ENCODE measurements at places on chromosomes 7 and 10.

DNA sequence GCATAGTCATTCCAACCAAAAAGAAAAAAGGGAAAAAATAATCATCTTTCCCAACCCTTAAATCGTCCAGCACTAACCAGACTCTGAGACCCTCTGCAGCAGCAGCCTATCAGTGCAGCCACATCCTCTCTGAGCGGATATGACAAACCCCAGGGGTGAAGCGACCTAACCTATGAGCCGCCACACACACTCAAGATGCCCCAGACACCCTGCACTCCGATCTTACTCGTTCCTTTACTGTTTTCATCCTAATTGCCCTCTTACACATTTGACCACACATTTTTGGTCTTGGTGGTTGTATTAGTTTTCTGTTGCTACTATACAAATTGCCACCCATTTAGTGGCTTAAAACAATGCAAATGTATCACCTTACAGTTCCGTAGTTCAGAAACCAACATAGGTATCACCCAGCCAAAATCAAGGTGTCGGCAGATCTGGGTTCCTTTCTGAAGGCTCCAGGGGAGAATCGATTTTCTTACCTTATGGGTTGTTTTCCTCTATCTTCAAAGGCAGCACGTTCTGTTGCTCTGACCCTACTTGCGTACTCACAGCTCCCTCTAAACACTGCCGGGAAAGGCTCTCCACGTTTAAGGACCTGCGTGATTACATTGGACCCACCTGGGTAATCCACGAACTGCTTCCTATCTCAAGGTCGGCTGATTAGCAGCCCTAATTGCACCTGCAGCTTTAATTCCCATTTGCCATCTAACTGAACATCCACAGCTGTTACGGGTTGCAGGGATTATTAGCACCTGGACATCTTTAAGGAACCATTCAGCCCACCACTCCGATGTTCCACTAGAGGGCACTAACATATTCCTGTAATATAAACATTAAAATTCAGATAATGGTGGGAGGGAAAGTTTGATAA is 37.3 kb upstream of the PRSS1 start:
- DNase-seq, result peak; percentile 18

GRCh38 chr10:4819707-4820106 is 6.3 kb upstream of the AKR1E2 start:
- DNase-seq, result no peak

- no peak for DNase-seq
These were observed 215.0 kb upstream of the DKK1 start for GRCh38 chr10:52099026-52099600.

DNA sequence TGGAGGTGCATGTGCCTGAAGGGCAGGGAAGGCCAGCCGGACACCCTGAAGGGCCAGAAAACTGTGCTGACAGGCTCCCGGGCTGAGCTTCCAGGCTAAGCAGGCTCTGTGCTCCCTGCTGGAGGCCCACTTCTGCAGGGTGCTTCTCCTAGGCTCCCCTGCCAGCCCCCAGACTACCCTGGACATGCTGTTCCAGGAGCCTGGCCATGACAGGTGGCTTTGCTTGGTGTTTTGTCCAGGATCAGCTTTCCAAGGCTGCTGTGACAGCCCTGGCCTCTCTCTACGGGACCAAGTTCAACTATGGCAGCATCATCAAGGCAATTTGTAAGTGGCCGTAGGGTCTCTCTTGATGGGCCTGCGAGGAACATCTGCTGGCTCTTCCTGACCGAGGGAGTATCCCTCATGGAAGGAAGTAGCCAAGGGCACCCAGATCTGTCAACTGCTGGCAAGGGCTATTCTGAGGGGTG is 5.3 kb downstream of the CPA1 start:
- DNase-seq, result no peak

- no peak for DNase-seq
These were observed 32.2 kb upstream of the ZNF438 start for GRCh38 chr10:31063841-31064240.

DNA sequence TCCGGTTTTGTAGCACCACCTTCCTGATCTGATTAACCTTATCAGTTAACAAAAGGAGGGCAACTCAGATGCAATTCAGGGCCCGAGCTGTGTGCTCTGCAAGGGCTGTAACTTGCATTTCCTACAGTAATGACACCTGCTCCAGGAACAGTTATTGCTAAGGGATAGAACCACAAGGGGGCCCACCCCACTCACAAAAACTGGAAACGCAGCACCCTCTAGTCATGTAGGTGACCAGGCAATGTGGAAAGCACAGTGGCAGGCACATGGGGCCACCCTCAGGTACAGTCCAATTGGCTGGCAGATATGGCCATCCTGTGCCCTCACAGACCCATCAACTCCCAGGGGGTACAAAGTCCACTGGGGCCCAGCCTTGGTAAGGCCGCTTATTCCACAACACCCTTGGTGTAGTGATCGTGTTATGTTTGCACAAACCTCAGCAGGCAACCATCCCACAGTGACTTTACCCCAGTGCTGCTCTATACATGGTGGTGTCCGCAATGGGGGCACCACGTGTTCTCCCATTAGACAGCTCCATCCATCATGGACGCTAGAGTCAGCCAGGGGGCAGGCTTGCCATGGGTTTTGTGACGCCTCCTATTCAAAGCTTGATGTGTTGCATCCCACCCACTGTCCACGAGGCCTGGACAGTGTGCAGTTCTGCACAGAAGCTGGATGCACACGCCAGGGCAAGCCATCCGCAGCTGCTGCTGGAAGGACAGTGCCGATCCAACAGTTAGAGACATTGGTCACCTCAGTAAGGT is 9.4 kb downstream of the RNF133 start:
- DNase-seq, result no peak

- no peak for DNase-seq
These were observed 36.1 kb downstream of the PPP1R3C start for GRCh38 chr10:91596825-91597196.

DNA sequence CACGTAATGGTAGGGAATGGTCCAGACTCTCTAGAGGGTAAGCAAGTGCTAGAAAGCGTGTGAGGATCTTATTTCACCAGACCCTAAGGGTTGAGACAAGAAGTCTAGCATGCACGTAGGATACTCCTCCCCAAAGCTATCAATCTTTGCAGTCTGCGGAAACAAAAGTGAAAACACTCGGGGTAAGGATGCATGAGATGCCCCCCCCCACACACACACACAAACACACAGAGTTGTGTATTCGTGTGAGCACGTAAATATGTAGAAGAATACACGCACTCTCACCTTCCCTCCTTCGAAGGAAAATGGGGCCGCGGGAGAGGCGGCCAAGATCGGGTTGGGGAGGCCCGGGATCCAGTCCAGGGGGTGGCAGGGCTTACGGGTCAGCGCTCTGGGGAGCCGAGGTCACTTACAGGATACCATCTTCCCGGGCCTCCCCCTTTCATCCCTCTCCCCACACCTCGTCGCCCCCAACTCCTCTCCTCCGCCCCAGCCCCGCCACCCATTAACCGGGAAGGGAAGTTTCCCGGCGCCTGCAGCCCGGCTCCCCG is 455 bp downstream of the CUL2 start:
- DNase-seq, result no peak

DNA sequence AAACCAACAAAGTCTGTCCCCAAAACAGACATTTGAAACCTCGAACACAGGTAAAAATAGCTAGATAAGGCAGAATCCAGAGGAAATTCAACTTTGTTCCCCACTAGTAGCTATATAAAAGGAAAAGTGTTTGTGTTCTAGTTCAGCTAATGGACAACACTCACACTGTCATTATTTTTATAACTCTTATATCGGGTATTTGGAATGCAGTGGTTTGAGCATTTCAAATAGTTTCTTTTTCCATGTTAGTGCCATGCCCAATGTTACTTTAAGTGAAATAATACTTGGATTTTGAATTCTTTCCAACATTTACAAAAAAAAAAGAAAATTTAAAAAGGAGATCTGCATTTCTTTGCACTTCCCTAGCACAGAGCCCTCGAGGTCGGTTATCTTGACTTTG is 213.6 kb downstream of the DOCK4 start:
- DNase-seq, result no peak

GRCh38 chr10:3881622-3882021 is 96.6 kb upstream of the KLF6 start:
- DNase-seq, result no peak

DNA sequence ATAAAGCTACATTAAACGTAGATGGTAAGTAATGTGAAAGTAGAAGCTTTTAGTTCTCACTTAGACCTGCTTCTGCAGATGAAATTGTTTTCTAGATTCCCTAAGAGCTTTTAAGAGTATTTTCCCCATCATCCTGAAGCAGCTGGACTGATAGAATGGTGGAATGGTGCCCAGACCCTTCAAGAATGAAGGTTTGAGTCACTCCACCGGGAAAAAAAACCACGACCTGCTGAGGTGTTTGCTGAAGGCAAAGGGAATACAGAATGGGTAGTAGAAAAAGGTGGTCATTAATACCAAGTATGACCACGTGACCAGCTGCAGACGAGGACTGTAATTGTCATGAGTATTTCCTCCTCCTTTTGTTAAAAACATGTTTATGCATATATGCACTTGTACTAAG is 79.2 kb upstream of the PTPRZ1 start:
- no peak for DNase-seq

GRCh38 chr10:102208311-102209035 is 17.6 kb upstream of the ELOVL3 start:
- no peak for DNase-seq

- no peak for DNase-seq
These were observed 226.2 kb downstream of the SKAP2 start for GRCh38 chr7:26638140-26638539.

DNA sequence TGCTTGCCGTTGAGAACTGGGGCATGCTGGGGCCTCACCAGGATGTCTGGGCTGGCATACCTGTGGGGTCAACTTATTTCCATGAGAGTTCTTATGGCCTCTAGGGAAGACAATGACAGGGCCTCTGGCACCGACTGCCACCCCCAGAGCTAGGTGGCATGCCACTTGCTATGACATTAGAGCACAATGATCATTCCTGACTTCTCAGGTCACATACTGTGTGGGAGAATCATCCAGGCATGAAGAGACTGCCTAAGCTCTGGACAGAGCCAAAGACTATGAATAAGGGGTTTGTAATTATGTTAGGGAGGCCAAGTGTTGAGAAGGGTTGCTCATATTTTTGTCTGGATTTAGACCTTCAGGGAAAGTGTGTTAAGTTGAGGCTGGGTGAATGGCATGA is 97.5 kb downstream of the PTPN20 start:
- no peak for DNase-seq

GRCh38 chr7:44768628-44769371 is 20.2 kb downstream of the ZMIZ2 start:
- DNase-seq, result no peak

DNA sequence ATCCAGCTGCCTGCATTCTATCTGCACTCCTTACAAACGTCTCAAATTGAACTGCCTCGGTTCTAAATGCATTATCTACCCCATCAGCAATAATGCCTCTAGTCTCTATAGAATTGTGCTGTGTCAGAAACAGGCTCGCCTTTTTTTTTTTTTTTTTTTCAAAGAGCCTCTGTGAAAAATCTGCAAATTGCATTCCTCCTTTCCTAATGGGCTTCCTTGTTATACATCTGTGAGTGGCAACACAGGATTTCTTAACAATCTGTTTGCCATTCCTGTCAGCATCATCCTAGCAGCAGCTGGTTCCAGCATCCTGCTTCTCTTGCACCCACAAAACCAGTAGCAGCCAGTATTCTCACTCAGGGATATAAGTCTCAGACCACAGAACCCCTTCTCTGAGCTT is 413.5 kb upstream of the SEMA3D start:
- no peak for DNase-seq

DNA sequence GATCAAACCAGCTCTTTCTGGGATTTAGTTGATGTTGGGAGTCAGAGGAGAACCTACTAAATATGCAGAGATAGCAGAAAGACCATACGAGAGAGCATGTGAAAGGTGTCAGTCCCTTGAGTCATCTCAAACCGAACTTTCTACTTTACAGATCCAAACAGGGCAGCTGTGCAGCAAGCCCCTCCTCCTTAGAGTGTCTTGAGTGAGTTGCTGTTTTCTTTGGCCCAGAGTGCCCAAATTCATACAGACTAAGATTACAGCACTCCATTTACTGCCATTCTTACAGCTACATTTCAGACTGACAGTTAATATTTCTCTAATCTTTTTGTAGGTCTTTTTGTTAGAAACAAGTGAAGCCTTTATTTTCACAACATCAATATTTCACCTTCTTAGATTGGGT is 53.4 kb downstream of the NRCAM start:
- no peak for DNase-seq

DNA sequence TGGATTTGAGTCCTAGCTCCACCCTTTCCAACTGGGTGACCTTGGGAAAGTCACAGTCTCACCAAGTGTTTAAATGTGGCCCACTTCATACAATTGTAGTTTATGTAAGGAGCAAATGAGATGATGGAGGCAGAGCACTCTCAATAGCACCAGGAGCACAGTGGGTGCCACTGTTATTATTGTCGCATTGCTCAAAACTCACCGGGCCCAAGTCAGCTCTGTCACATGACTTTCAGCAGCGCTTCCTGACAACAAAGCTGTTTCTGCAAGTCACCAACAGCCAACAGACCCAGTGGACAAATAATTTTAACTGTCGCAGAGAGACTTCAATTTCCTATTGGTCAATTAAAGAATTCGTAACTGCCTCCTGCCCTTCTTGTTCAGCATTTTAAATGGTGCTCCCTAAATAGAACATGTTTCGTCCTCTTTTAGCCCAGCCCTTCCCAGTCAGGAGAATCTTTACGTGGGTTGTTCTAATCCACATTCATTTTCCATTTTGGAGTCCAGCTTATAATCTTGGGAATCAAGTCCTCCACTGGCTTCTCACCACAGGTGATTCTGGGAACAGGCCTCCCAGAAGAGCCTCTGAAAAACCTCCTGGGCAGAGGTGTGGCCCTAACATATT is 415.6 kb upstream of the NPVF start:
- no peak for DNase-seq

- no peak for DNase-seq
These were observed 22.0 kb upstream of the MYL10 start for GRCh38 chr7:101651112-101651511.

GRCh38 chr7:20021831-20022230 is 195.4 kb downstream of the MACC1 start:
- DNase-seq, result no peak

DNA sequence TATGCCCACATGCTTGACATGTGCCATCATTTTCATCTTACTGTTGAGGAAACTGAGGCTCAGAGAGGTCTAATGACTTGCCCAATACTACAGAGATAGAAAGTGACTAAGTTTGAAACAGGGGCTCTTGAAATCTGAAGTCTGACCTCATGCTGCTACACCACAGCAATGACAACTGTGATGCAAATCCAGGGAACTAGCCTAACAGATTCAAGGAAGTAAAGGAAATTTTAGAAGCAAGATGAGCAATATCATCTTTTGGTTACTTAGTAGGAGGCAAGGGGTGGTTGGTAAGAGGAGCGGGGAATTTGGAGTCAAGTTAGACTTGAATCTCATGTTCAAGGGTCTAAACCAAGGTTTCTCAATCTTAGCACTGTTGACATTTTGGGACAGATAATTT is 26.3 kb upstream of the OSBPL3 start:
- DNase-seq, result no peak

DNA sequence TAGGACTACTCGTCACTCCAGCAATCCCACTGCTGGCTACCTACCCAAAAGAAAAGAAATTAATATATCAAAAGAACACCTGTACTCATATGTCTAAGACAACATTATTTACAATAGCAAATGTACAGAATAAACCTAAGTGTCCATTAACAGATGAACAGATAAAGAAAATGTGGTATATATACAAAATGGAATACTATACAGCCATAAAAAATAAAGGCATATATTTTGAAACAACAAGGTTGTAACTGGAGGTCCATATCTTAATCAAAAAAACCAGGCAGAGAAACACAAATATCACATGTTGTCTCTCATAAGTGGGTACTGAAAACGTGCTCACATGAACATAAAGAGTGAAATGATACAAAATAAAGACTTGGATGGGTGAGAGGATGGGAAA is 1073.3 kb upstream of the PHF14 start:
- no peak for DNase-seq

Data from NCI-H2081 treated with DMSO at 0.1 percent for 48 hours (cell line).